ENCODE measurements at places on chromosomes 7 and 10. TPM values are rescaled to one million over a fixed set of nuclear protein-coding genes. Genes with fewer than 3 reads are reported as not detected.

Gene SPAM1
- total RNA-seq, result not detected

DNA sequence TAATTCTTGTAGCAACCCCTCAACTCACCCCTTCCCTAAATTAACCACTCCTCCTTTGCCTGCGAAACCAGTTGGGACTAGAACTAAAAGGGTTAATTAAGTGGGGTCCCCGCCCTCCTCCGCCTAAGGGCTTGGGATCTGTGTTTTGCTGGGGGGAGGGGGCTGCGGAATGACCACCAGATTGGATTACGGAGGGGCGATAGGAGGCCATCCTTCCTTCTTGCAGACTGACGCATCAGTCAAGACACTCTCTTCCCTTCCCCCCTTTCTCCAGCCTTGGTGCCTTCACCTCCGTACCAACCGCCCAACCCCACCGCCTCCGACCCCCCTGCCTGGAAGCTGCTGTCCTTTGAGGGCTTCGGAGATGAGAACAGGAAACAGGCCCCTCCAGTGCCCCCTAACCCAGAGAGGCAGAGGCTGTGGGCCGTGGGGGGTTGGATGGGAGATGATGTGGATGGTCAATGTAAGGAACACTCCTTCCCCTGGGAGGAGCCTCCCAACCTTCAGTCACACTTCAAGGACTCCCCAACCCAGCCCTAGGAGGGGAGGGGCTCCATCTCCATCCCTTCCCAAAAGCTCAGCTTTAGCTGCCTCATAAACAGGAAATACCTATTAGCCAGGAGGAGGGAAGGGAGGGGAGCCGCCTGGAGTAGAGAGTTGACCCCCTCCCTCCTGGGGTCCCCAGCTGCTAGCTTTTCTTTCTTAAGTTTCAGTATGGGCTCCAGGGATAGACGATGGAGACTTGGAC is 997 bp upstream of the LDB1 start:
- no peak for DNase-seq
- H3K27ac ChIP-seq, result peak overlapping the region; percentile 92
- peaks cover 2% of the 10 kb centered on the region for H3K36me3 ChIP-seq
- H3K4me3 ChIP-seq, result peak overlapping the region; percentile 94

DNA sequence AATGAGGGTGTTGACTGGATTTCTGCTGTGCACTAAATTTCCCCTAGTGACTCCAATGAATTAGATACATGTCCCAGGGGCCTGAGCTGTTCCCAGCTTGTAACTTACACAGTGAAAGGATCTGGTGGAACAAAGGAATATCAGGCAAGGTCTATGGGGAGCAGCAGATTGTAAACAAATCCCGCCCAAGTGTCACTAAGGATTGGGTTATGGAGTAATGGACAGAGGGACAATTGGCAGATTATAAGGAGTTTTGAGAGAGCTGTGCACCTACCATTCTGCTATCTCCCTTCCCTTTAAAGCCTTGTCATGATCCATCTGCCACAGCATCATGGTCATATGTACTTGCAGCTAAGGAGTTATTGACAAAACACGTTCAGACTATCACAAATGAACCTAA is 183.0 kb downstream of the RAB11FIP2 start:
- peaks cover 6% of the 10 kb centered on the region for H3K27me3 ChIP-seq
- no peaks in the 10 kb centered on the region for H3K4me1 ChIP-seq
- no peak overlapping the region for H3K27ac ChIP-seq
- H3K4me3 ChIP-seq, result no peak overlapping the region
- H3K36me3 ChIP-seq, result no peaks in the 10 kb centered on the region

GRCh38 chr10:32891261-32891660 is 66.8 kb downstream of the ITGB1 start:
- no peak for DNase-seq
- no peak overlapping the region for H3K4me3 ChIP-seq
- no peak overlapping the region for H3K27ac ChIP-seq
- peaks cover 3% of the 10 kb centered on the region for H3K36me3 ChIP-seq

DNA sequence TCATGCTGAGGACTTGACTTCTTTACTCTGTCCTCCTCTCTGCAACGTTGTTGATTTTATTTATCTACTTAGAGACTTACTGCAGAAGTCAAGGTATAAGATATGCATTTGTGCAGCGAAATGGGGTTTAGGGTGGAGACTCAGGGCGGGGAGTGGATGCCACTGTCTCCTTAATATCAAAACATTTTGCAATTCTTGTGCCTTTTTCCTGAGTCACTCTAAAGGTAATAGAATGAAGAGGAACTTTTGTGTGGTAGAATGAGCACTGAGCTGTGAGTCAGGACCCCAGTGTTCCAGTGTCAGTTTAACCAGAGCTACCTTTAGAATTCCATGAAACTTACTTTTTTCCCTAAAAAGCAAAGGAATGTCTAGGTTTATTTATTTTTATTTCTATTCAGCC is 78.2 kb downstream of the VTI1A start:
- no peaks in the 10 kb centered on the region for H3K27me3 ChIP-seq
- DNase-seq, result no peak
- H3K27ac ChIP-seq, result no peak overlapping the region

GRCh38 chr7:137755427-137755826 is 91.3 kb downstream of the DGKI start:
- no peaks in the 10 kb centered on the region for H3K36me3 ChIP-seq
- no peaks in the 10 kb centered on the region for H3K4me1 ChIP-seq
- DNase-seq, result no peak
- H3K4me3 ChIP-seq, result no peak overlapping the region
- H3K27me3 ChIP-seq, result no peaks in the 10 kb centered on the region
- no peak overlapping the region for H3K27ac ChIP-seq
